NCI-H187 treated with DMSO at 0.1 percent for 48 hours (cell line): ENCODE measurements at places on chromosomes 7 and 10.
A peak's percentile ranks its signal among the peaks of the same experiment; 100 is the strongest.

DNA sequence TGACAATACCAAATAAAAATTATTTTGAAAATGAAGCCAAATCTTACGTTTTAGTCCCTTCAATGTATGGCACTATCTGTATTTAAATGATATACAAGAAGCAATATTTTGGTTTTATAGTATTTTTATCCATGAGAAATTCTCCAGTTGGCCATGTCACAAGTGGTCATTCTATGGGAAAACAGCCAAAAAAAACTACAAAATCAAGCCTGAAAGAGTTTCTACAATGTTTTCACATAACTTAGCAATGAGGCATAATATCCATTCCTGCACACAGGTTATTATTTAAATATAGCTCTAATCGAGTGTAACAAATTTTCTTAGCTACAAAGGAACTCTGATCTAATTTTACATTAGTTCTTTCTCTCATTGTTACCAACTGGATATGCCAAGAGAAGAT lies 5.4 kb downstream of the RAB11FIP2 start:
- DNase-seq, result no peak

GRCh38 chr7:94031865-94032264 lies 27.7 kb upstream of the BET1 start:
- no peak for DNase-seq

GRCh38 chr10:63175534-63175933 lies 42.4 kb downstream of the NRBF2 start:
- DNase-seq, result no peak

DNA sequence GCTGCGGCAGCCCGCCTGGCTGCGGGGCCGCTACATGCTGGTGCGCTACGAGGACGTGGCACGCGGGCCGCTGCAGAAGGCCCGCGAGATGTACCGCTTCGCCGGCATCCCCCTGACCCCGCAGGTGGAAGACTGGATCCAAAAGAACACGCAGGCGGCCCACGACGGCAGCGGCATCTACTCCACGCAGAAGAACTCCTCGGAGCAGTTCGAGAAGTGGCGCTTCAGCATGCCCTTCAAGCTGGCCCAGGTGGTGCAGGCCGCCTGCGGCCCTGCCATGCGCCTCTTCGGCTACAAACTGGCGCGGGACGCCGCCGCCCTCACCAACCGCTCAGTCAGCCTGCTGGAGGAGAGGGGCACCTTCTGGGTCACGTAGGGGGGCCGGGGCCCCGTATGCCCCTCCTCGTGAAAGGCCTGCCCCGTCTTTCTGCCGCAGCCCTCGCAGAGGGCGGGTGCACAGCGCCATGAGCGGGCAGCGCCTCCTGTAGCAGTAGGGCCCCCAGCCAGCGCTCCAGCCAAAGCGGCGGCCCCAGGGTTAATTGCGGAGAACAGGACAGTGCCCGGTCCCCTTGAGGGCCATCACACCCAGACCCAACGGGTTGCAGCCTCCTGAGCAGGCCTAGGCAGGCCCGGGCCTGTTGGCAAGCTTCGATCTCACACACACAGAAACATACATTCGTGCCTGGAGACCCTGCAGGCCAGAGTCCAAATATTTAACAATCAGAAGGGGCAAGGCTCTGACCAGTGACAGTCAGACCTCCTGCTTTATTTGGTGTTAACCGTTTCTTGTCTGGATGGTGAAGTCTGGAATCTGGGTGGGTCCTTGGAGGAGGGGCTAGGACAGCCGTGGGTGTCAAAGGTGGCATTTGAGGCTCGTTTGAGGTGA lies 44.1 kb downstream of the CHST3 start:
- no peak for DNase-seq

DNA sequence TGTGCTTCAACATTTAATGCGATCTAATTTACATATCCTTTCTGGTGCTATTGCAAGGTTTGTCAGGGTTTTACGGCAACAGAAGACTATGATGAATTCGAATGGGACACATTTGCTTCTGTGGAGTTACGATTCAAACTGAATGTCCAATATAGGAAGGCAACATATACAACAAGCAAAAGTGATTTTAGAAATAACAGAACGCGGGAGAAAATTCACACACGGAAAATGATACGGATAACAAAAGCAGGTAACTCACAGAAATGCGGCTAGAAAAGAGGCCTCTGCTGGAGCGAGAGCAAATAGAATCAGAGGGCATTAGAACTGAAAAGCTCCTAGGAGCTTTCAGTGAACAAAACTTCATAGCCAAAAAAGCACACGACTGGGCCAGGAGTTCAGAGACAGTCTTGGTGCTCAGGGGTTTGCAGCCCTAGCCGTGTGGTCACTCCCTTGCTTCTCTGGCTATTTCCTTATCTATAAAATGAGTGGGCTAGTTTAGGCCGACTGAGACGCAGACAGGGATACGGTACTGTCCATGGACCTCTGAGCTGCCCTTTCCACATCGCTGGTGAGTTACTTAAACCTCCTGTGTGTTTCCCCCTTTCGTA lies 557 bp upstream of the TAX1BP1 start:
- no peak for DNase-seq

DNA sequence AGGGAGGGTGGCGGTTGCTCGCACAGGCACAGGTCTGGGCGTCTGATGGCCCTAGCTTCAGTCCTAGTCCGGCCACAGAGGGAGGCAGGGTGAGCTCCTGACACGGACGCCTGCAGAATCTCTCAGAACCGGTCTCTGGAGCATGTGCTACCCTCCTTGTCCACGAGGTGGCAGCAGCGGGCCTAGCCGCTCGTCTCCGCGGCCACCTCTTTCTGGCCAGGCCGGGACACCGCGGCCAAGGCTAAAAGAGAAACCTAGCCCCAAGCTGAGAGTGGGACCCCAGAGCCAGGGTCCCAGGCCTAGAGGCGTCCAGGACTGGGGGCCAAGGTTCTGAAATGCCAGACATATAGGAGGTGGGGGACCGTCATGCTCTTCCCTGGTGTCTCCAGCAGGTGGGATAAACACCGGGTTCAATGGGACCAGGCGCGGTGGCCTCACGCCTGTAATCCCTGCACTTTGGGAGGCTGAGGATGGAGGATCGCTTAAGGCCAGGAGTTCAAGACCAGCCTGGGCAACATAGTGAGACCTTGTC lies 3.2 kb upstream of the LAT2 start:
- DNase-seq, result peak; percentile 1

GRCh38 chr7:24197852-24198251 lies 86.1 kb upstream of the NPY start:
- DNase-seq, result no peak

- no peak for DNase-seq
Measured at GRCh38 chr7:67724435-67724834, 727.8 kb downstream of the TYW1 start.

- no peak for DNase-seq
Measured at GRCh38 chr7:150738591-150739001, 1.4 kb downstream of the GIMAP5 start.

GRCh38 chr7:147894271-147894670 lies 696.3 kb upstream of the C7orf33 start:
- DNase-seq, result no peak

DNA sequence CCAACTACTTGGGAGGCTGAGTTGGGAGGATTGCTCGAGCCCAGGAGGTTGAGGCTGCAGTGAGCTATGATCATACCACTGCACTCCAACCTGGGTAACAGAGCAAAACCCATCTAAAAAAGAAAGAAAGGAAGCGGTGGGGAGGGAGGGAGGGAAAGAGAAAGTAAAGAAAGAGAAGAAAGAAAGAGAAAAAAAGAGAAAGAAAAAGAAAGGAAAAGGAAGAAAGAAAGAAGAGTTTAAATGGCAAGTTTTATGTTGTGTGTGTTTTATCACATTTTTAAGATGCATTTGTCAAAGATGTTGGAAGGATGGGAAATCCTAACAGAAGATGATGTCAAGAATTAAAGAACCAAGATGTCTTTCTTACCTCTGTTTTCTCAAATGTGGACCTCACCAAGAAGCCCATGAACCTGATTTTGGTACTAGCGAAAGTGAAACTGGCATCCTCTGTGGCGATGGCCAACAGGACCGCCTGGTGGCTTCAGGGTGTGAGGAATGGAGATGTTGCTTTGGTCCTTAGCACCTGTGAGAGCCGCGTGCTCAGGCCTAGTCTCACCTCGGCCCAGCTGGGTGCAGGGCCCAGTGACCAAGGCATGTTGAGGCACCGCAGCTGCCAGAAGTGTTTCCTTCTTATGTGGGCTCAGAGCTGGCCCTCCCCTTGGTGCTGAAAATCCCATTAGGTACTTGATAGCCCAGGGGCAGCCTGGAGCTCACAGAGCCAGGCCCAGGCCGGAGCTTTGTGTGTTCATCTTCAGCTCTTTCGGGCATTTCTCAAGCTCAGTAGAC lies 9.8 kb downstream of the UCMA start:
- no peak for DNase-seq

GRCh38 chr10:79099898-79100448 lies 31.2 kb downstream of the ZMIZ1 start:
- DNase-seq, result no peak

DNA sequence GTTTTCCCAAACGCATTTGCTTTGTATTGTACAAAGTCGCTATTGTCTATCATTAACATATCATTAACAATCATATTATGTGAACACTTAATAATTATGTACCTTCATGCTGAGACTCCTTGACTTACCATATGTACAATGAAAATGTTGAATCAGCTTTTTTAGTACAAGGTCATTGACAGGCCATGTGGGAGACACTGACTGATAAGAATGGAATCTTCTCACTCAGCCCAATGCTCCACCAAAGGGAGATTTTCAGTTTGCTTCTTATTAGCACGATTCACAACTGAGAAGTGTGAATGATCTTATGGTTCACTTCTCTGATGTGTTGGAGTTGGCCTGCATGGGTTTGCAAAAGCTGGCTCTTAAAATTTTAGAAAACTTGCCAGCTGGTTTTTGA lies 253.5 kb upstream of the TEX47 start:
- DNase-seq, result no peak

- DNase-seq, result no peak
Measured at GRCh38 chr7:142853739-142854371, 1.0 kb upstream of the EPHB6 start.

GRCh38 chr7:90655566-90655965 lies 59.4 kb downstream of the CDK14 start:
- no peak for DNase-seq

DNA sequence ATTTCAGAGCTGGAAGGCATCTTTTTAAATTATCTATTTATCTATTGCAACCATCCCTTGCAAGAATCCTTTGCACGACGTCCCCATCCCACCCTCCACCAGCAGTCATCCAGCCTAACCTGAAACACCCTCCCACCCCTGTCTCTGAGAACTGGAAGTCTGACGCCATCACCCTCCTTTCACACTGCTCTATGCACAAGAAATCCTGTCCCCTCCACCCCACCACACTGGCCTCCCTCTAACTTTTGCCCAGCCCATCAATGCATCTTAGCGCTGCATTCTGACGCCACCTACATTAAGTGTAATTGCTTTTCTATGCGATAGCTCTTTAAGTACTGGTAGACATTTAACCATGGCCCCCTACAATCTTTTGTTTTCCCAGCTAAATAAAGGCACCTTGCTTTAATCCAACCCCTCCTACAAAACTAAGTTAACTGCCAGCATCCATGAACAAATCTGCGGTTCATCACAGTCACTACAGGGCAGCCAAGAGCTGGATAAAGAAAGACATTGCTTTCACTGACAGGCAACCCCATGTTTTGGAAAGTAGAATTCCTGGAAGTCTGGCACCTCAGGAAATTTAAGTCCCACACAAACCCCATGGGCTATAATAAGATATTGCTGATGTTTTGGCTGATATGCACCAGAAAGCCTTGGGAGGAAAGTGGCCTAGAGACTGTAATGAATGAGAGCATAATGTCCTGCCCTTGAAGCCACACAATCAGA lies 128.0 kb downstream of the GLI3 start:
- DNase-seq, result no peak

DNA sequence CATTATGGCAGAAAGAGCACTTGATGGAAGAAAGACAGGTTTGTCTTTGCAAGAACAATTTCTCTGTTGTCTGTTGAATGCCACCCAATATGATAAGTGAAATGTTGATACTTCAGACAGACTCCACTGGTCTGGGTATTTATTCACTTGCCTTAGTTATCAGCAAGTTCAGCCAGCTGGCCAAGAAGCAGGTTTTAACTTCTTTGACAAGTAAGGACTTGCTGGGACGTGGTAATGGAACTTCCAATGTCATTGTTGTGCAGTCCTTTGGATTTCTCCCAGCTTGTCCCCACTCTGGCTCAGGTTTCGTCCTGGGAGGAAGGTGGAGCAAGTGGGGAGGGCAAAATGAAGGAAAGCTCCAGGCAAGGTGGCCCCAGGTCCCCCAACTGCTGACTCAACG lies 497.4 kb downstream of the RPS24 start:
- no peak for DNase-seq

DNA sequence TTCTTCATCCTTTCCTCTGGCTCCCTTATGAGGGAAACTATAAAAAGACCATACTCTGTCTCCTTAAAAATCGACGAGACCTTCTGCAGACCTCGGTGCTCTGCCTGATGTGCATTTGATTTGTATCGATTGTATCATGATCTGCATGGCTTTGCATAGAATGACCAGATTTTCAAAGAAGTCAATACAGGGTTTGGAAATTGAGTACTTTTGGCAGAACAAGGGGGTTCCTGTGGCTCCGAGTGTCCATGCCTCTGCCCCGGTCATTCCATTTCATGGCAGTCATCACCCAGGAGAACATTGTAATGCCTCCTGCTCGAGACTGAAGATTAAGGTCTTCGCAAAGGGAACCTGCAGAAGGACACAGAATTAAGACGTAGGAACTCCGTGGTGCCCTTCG lies 685 bp downstream of the CASP2 start:
- no peak for DNase-seq

DNA sequence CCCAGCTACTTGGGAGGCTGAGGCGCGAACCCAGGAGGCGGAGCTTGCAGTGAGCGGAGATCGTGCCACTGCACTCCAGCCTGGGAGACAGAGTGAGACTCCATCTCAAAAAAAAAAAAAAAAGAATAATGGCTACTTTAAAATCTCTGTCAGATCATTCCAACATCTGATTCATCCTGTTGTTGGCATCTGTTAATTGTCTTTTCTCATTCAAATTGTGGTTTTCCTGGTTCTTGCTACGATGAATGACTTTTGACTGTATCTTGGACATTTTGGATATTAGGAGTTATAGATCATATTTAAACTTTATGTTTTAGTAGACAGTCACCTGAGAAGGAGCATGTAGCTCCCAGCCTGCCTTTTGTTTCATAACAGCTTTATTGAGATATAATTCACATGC lies 8.5 kb downstream of the TPST1 start:
- no peak for DNase-seq

- DNase-seq, result no peak
Measured at GRCh38 chr10:28788252-28788651, 110.9 kb downstream of the BAMBI start.

DNA sequence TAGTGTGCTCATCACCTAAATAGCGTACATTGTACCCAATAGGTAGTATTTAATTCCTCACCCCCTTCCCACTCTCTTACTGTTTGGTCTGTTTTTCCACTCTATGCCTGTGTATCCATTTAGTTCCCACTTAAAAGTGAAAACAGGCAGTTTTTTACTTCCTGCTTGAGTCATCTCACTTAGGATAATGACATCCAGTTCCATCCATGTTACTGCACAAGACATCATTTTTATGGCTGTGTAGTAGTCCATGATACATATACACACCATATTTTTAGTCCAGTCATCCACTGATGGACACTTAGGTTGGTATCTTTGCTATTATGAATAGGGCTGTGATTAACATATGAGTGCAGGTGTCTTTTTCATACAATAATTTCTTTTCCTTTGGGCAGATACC lies 10.1 kb downstream of the STK17A start:
- DNase-seq, result no peak
